Stimulated activated CD8-positive, alpha-beta memory T cell treated with anti-CD3 and anti-CD28 coated beads, Interleukin-4, amount 100 ng/mL, for 4 hours (primary cell): ENCODE measurements at places on chromosomes 16 and 17.

- DNase-seq, result no peak
These were observed 3.1 kb downstream of the EVI2A start for GRCh38 chr17:31318298-31318801.

DNA sequence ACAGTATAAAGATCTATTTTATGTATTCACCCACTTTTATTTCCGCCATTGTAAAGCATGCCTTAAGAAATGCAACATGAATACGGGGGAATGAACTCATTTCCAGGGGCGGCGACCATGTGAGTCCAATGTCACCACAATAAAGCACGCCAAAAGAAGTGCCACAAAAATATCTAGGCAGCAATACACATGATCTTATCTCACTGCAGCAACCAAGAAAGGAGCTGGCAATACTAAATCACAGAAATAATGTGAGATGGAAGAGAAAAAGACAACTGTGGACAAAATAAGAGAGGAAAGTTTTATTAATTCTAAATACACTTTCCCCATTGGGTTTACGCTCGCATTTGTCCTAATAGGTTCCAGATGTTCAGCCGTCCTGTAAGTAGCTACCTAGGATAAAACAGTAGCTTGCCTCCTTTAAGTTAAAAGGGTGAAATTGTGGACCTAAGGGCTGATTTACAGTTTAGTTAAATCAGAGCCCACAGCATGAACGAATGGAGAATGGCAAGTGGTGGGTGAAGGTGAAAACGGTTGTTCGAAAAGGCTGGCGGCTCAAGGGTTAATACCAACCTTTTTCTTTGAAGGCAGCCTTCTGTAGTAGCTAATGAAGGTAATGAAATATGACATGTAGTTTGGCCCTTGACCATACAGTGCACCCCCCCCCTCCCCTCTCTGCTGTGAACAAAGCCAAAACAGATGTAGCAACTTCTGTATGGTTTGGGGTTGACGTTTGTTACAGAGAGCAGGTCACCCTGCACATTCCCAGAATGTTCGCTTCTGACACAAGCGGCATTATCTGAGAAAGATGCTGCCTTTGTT is 504.2 kb upstream of the PSMD7 start:
- DNase-seq, result no peak

- no peak for DNase-seq
These were observed 67.7 kb downstream of the ZDHHC7 start for GRCh38 chr16:84943620-84944019.

- DNase-seq, result peak; percentile 58
These were observed 410 bp upstream of the HOXB5 start for GRCh38 chr17:48593840-48594537.

GRCh38 chr17:21190078-21190477 is 23.9 kb downstream of the TMEM11 start:
- DNase-seq, result no peak

DNA sequence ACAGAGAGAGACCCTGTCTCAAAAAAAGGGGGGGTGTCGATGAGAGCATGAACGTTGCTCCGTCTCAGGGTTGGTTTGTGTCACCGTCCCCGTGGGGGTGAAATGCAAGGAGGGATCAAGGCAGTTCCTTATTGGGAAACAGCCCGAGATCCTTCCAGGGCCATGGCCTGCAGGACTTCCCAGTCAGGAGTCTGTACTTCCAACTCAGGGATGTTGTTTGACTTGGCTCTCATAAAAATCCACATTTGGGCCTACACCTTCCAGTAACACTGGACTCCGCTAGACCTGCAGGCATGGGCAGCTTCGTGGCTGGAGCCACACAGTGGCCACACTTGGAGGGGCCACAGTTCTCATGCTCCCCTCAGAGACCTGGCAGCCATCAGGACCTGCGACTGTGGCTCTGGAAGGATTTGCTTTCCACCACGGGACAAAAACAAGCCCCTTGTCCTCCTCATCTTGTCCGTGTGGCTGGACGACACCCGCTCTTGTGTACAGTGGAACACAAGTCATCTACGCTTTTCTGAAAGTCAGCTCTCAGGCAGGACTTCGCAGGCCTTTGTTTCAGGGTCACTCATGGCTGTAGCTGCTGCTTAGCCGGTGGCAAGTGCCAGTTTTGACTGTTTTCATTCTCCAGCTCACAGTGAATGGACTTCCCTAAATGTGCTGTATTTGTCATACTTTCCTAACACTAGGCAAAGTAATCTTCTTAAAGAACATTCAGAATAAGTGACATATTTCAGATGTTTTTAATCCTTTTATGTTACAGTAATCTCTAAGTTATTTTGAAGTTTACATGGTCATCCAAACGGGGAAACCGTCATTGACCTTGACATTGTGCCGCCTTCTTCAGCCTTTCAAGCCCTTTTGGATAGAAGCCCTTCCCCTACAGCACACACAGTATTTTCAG is 24.2 kb upstream of the IL17C start:
- no peak for DNase-seq

GRCh38 chr16:68784226-68784625 is 47.1 kb downstream of the CDH1 start:
- no peak for DNase-seq

GRCh38 chr17:37756051-37756450 is 11.2 kb upstream of the HNF1B start:
- no peak for DNase-seq

GRCh38 chr16:80045861-80046260 is 445.3 kb upstream of the MAF start:
- no peak for DNase-seq

DNA sequence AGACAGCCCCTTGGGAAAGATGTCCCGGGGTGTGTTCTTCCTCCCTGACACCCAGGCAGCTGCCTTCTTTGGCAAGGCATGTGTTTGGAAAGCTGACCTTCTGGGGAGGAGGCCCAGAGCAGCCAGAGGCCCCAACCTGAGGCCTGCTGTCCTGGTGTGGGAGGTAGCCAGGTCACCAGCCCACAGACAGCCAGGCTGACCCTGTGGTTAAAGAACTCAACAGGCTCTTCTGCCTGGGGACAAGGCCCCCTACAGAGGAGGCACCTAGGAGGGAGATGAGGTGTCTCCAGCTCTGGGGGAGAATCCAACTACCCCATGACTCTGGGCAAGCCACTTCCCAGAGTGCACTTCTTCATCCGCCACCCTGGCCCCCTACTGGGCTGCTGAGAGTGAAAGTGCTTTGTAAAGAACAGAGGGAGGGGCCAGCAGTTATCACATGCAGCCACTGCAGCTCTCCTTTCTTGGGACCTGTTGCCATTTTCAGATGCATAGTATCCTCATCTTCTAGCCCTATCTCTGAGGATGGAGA is 13.1 kb upstream of the SREBF1 start:
- no peak for DNase-seq

DNA sequence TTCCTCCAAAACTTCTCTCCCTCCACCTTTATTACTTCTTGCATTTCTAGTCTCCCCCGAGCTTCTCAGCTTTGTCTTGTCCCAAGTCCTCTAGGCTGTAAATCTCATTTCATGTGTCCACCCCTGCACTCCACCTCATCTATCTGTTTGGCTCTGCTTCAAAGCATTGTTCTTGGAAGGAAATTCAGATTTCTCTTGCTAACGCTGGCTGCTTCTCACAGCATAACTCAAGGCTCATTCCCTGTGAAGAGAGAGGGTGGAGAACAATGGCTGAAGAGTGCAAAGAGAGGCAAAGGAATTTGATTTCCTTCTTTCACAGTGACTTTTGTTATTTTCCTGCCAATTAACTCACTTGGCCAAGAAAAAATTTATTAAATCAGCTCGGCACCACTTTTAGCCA is 476.5 kb downstream of the TMEM114 start:
- no peak for DNase-seq
